ENCODE measurements at places on chromosomes 6 and 20.

GRCh38 chr6:36855750-36856149 is 16.5 kb upstream of the CPNE5 start:
- no peak for DNase-seq

- DNase-seq, result no peak
Measured at GRCh38 chr20:46634528-46634927, 16.7 kb downstream of the SLC13A3 start.

DNA sequence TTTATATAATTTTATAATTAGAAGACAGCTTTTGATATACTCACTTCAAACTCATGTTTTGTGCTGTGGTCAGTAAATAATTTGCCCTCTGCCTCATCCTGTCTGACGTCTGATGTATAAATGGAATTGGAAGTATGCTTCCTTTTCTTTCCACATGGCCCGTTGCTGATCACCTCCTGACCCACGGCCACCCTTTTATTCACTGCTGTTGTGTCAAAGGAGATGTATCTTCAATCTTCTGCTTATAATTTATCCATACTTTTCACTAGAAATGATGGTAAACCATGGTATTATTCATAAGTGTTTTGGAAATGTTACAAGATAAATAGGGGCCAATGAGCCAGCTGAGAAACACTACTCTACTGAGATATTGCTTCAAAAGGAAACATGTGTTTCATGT is 841.8 kb downstream of the PHF3 start:
- DNase-seq, result no peak

DNA sequence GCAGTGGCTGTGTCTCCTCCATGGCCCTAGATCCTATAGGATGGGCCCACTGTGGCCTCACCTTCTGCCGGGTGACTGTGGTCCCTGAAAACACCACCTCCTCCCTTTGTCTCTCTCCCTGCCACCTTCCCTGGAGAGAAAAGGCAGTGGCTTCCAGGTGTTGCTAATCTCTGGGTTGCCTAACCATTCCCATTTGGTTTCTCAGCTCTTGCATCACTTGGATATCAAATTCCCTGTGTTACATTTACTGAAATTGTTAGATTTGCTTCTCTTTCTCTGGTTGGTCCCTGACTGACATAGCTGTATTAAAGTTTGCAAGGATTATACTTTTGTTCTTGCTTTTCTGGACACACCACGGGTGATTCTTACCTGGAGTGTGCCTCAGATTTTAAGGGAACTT is 9.3 kb upstream of the ZFP64 start:
- no peak for DNase-seq

DNA sequence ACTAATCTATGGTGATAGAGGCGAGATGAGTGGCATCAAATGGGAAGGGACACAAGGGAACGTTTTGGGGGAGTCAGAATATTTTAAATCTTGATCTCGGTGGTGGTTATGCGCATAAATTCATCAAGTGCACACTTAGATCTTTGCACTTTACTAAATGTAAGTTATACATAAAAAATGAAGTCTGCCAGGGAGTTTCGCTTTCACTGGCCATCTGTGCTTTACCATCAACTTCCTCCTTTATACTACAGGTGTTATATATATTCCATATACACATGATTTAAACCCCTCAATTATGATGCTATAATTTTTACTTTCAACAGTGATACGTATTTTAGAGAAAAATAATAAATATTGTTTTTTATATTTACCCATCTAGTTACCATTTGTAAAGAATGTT is 97.6 kb upstream of the AKIRIN2 start:
- no peak for DNase-seq

- DNase-seq, result no peak
Measured at GRCh38 chr6:82015043-82015442, 232.5 kb downstream of the IBTK start.
